ENCODE measurements at places on chromosomes 5 and 9. TPM values are rescaled to one million over a fixed set of nuclear protein-coding genes. Genes with fewer than 3 reads are reported as not detected.

CER1 gene
- not detected for total RNA-seq

ALDH7A1 gene
- total RNA-seq = 16.1 TPM

ANGPTL2 gene
- 33.8 TPM for total RNA-seq

HBEGF gene
- 6.6 TPM for total RNA-seq

TTC1 gene
- 59.4 TPM for total RNA-seq

IFNB1 gene
- total RNA-seq = not detected
